ENCODE measurements at places on chromosomes 11 and 22.

DNA sequence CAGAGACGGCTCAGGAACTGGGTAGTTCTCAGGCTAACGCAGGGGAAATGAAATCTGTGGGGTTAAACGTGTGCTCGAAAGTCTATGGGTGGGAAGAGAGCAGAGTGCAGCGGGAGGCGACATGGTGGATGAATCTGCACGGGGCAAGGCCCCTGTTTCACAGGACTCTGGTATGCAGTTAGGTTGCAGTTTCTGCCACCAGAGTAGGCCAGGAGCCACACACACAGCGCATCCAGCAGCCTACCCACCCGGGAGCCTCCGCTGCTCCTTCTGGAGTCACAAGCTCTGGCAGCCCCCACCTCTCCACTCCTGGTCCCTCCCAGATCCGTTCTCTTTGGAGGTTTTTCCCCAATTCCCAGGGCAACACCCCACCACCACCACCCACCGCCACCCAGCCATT, 27.0 kb downstream of the SPATA19 start:
- no peak for DNase-seq

GRCh38 chr11:128483211-128483788, 104.1 kb downstream of the ETS1 start:
- DNase-seq, result no peak

DNA sequence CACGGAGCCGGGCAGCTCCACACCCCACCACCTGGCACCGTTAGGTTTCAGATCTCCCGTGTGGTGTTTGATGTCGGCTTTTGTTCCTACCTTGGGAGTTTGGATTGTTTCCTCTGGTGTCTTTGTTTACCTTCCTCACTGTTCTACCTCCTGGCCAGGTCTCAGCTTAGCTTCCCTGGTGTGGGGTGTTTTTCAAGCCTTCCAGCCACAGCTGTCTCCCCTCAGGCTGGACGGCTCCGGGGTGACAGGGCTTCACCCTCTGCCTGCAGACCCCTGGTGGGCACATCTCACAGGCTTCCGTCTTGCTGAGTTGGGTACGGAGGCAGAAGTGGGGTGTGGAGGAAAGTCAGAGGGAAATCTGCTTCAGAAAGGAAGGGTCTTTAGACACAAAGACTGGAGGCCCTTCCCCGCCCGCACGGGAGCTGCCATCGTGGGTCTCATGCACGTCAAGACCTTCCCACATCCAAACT, 59.6 kb upstream of the EMID1 start:
- DNase-seq, result no peak

DNA sequence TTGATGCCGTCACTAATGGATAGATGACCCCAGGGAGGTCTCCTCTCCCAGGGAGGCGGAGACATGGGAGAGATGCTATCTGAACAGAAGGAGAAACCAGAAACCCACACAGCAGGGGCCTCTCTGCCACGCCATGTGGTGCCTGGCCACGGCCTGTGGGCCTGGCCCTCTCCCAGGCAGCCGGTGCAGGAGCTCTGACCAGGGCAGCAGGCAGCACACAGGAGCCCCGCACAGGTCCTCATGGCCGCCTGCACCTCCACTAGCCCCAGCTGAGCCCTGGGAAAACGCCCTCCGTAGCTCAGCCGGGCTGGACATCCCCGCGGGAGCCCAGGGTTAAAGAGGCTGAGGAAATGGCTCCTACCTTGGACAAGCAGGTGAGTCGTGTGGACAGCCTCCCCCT, 19.8 kb downstream of the IGSF9B start:
- no peak for DNase-seq

GRCh38 chr11:2751523-2752203, 51.9 kb upstream of the KCNQ1OT1 start:
- DNase-seq, result no peak

DNA sequence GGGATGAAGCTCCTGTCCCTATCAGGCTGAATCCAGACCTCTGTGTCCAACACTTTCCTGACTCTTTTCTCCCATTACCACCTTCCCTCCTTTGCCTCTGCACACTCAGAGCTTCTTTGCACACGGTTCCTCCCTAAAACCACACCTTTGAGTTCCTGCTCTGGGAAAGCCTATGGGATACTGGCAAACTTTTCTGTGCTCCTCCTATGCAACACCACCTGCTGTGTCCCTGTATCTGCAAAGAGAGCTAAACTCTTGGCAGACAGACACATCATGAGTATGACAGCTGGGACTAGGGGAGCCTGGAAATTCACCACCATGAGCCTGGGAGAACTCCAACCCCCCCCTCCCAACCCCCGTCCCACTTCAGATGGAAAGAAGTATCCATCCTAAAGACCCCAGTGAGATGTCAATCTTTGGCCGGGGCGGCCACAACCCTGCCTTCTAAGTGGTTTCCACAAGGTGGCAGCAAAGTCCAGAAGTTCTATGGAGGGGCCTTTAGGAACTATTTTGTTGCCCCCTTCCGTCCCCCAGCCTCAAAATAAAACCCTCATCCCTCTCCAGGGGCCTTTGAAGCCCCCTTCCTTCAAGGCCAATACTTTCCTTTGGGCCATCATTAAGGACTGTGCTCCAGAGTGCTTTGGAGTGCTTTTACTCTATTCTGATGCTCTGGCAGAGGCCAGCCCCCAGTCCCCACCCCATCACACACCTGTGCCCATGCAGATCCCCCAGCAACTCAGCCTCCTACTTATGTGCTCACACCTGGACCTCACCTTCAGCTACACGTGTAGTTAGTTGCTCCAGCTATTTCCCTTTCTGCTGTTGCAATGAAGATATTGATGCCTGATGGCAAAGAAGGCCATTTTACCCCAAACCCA, 19.4 kb downstream of the HTR3A start:
- DNase-seq, result peak; percentile 3

- DNase-seq, result no peak
These were observed 36.0 kb downstream of the IRAG1 start for GRCh38 chr11:10657308-10658271.

- no peak for DNase-seq
These were observed 132.7 kb upstream of the SESN3 start for GRCh38 chr11:95363708-95364107.

GRCh38 chr11:94809251-94809650, 41.1 kb downstream of the AMOTL1 start:
- DNase-seq, result no peak

DNA sequence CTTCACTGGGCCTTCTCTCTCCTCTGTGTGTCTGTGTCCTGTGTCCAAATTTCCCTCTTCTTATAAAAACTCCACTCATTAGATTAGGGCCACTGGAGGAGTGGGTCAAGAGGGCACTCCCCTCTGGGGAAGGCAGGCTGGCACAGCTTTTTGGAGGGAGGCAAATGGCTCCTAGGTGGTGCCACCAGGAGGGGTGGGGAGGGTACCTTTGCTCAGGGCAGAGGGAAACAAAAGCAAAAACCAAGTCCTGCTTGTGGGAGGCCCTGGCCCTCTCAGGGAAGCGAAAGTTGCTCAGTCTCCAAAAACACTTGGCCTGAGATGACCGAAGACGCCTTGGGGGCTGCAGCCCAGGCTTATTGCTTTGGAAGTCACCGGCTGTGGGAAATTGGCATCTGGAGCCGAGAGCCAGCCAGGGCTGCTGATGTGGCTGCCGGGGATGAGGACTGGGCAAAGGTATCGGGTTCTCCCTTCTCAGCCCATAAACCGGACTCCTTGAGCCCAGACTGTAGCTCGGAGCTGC, 48.2 kb upstream of the ANO1 start:
- no peak for DNase-seq

- no peak for DNase-seq
These were observed 710.6 kb upstream of the CCDC179 start for GRCh38 chr11:23570828-23571227.

DNA sequence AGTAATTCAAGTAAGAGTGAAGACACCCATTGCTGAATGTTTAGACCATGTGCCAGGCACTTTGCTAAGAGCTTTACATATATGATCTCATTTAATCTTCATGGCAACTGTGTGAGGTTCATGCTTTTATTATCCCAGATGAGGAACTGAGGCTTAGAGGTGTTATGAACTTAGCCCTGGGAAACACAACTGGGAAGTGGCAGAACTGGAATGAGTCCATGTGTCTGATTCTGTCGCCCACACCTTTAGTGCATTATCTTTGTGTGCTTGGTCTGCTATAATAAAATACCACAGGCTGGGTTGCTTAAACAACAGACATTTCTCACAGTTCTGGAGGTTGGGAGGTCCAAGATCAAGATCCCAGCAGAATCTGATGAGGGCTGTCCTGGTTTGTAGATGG, 108.7 kb upstream of the PLET1 start:
- no peak for DNase-seq

- DNase-seq, result no peak
These were observed 31.4 kb downstream of the FEZ1 start for GRCh38 chr11:125464666-125465065.

DNA sequence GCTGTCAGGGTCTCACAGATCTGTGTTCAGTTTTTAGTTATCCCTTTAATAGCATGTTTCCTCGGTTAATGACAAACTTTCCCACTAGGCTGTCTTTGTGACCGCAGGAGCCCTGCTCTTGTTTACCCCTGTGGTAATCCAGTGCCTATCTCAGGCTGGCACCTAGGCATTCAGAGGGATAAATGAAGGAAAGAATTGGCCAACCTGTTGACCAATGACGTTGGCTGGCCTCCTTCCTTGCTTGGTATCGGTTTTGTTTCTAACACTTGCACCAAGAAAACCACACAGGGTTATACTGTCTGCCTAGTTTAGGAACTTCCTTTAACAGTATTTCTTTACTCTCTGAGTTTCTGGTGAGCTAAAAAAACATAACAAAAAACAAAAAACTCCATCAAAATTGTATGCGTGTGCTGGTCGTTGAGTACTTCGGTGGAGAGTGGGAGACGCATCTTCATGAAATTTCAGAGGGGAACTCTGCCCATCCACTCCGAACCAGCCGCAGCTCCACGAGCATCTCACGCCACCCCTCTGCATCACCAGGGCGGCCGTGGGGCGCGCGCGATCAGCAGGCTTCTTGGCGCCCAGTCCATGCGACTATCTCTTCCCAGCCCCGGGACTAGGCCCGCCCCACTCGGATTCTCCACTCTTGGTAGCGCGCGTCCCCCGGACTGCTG, 563 bp upstream of the ENDOD1 start:
- peak; percentile 81 for DNase-seq

Data from muscle of arm (tissue), 14 donors.